ENCODE measurements at places on chromosomes 5 and 9. TPM values are rescaled to one million over a fixed set of nuclear protein-coding genes. Genes with fewer than 3 reads are reported as not detected.

The AK6 gene
- 34.0 TPM for total RNA-seq

The RASGRF2 gene
- total RNA-seq, result 0.62 TPM

The PRKAA1 gene
- total RNA-seq, result 79.5 TPM

The CNTNAP3 gene
- total RNA-seq, result 1.6 TPM

The BTNL8 gene
- not detected for total RNA-seq

The NIM1K gene
- total RNA-seq, result 0.19 TPM

The SLC1A3 gene
- total RNA-seq, result 14.5 TPM

The GALT gene
- 82.5 TPM for total RNA-seq

The ADGRV1 gene
- total RNA-seq, result 87.6 TPM

The PRRC2B gene
- 460 TPM for total RNA-seq

The PCDHA1 gene
- not detected for total RNA-seq

The CCDC192 gene
- 0.60 TPM for total RNA-seq

The SLC34A1 gene
- total RNA-seq, result not detected

The TRPM6 gene
- total RNA-seq, result 0.20 TPM

The LECT2 gene
- total RNA-seq, result not detected

The EGFLAM gene
- total RNA-seq, result 0.69 TPM

The DDX46 gene
- 72.3 TPM for total RNA-seq

The KLHL3 gene
- total RNA-seq, result 32.1 TPM

The SPATA31A3 gene
- total RNA-seq, result not detected

The MAML1 gene
- total RNA-seq, result 54.8 TPM

The CYLC2 gene
- total RNA-seq, result not detected

The PCDHGC4 gene
- 3.0 TPM for total RNA-seq

The ABO gene
- 10.3 TPM for total RNA-seq

The NDUFA8 gene
- 43.1 TPM for total RNA-seq

The EGR1 gene
- 49.5 TPM for total RNA-seq

The KCNN2 gene
- 2.0 TPM for total RNA-seq

The C8G gene
- 1.1 TPM for total RNA-seq

The CA9 gene
- 0.31 TPM for total RNA-seq

The ESM1 gene
- total RNA-seq, result not detected

The PTPA gene
- 145 TPM for total RNA-seq

The NAA35 gene
- 37.3 TPM for total RNA-seq

The NR5A1 gene
- 0.49 TPM for total RNA-seq

The ELOVL7 gene
- 18.0 TPM for total RNA-seq

The CER1 gene
- total RNA-seq, result not detected

The NMUR2 gene
- not detected for total RNA-seq

The SLCO4C1 gene
- 4.0 TPM for total RNA-seq

The TLX3 gene
- total RNA-seq, result not detected

Data from progenitor cell of endocrine pancreas (in vitro differentiated cells).